ENCODE measurements at places on chromosomes 12 and 14.

- no peak for DNase-seq
Measured at GRCh38 chr14:102602421-102603292, 10.2 kb downstream of the RCOR1 start.

DNA sequence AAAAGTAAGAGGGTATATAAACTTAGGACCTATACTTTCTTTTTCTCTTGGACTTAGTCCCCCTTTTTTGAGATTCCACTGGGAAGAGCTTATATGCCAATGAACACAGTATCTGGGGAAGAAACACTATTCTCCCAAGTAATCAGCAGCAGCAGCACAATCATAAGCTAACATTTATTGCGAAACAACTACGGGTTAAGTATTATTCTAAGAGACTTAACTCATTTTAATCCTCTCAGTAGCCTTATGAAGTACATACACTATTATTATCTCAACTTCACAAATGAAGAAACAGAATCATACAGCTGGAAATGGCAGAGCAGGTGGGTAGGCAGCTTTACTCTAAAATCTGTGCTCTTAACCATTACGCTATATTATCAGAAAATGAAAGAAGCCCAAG lies 27.9 kb downstream of the BAZ2A start:
- no peak for DNase-seq

- DNase-seq = no peak
Measured at GRCh38 chr12:24742378-24742777, 206.5 kb downstream of the BCAT1 start.

GRCh38 chr12:123150744-123151456 lies at the start of gene PITPNM2:
TSS of gene PITPNM2 (minus strand) at chr12:123151090. CDS start at chr12:123034590, 116,500 bp downstream.
- DNase-seq = peak; percentile 92

DNA sequence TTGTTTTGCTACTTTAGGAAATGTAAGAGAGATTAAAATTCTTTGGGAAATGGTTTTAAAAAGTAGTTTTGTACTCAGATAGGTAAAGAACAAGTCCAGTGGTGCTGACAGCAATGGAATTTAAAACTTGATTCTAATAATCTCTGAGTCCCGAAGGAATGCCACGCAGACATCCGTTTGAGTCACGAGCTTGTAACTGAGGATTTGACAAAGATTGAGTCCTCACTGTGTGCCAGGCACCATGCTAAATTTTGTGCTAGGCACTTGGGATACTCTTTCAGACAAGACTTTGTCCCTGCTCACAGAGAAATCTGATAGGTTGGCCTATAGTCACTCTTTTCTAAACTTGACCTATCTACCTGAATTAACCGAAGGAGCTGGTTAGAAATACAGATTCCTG lies 12.7 kb downstream of the FLRT2 start:
- no peak for DNase-seq

DNA sequence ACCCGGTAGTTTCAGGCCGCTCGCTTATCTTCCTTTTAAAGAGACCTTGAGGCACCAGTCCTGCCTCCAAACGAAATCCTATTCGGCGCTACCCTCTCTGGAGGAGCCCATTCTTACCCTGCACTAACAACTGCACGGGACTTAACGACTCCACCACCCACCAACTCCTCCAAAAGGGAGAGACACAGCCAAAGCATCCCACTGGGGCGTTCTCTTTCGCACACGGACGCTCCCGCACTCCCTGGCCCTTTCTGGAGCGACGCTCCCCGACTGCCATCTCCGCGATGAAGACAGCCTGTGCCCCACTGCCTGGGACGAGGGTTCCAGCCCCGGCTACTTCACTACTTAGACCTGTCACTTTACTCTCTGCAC lies 650 bp downstream of the GALC start:
- no peak for DNase-seq

GRCh38 chr14:23551266-23552028 lies at the start of gene ZFHX2:
TSS of gene ZFHX2 (minus strand) at chr14:23551765. CDS start at chr14:23535325, 16,440 bp downstream.
- peak; percentile 91 for DNase-seq

DNA sequence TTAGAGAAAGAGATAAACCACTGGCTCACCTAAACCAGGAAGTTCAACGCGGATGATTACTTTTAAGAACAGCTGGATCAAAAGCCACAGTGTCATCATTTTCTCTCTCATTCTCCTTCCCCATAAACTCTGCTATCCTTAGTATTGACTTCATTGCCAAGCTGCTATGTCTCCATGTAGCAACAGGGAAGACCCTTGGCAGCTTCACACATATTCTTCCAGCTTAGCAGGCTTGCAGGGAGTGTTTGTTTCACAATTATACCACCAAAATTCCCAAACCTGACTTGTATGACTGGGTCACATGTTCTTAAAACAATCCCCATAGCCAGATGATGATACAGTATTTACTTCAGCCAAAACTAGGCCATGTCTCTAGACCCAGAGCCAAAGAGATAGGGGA lies 235.5 kb downstream of the PAWR start:
- no peak for DNase-seq

DNA sequence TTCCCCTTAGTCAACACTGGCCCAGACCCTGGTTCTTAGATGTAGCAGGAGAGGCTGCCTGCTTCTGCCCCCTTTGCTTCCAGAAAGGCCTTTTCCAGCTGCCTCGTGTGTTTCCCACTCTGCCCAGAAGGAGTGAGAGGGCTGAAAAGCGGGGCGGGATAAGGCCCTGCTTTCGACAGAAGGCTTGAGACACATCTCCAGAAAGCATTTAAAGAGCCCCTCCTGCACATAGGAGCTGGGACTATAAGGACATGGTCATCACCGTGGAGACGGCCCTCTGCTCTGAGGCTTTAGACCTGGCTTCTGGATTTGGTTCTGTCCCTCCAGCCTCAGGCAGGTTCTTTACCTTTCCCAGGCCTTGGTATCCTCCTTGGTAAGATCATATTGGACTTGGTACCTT lies 11.9 kb downstream of the CALM1 start:
- no peak for DNase-seq

- DNase-seq = no peak
Measured at GRCh38 chr14:24784981-24785380, 151.0 kb upstream of the GZMB start.

DNA sequence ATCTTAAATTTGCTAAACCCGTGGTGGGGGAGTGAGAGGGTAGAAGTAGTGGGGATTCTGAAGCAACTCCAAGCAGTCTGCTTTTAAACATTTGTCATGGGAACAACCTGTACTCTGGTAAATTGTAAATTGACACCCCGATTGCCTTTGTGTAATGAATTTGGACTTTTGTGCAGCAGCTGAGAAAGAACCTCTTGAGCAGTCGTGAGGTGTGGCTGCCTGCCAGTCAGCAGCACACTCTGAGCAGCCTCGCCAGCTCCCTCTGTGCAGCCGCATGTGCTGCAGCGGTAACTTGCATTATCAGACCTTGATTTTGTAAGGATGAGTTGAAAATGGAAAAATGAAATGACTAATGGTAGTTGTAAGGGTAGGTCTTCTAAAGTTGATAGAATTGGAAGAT lies 74.3 kb downstream of the SUSD6 start:
- DNase-seq = peak; percentile 52

GRCh38 chr12:94372461-94372860 lies 87.2 kb downstream of the CEP83 start:
- no peak for DNase-seq

GRCh38 chr14:78666336-78667056 lies 496.3 kb downstream of the NRXN3 start:
- no peak for DNase-seq

- peak; percentile 60 for DNase-seq
Measured at GRCh38 chr12:88579601-88580050, 645 bp downstream of the KITLG start.

GRCh38 chr14:89435492-89435891 lies 18.5 kb upstream of the FOXN3 start:
- no peak for DNase-seq

- no peak for DNase-seq
Measured at GRCh38 chr14:42523666-42524065, 917.0 kb downstream of the LRFN5 start.

- no peak for DNase-seq
Measured at GRCh38 chr12:120798696-120799095, 73.1 kb downstream of the ACADS start.

DNA sequence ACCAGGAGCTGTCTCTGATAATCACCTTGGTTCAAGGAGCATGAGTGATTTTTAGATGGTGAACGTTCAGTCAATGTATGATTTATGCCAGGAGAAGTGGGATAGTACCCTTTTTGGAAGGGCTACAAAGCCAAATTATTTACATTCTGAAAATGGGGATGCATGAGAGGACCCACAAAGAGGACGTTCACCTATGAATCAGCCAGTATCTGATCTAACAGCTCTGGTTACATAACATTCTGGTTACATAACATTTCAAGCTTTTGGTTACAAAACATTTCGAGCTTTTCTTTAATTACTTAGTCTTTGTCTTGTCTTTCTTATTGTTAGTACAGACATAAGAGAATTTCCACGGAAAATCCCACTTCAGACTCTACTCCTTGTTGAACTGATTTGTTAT lies 68.8 kb downstream of the SLCO1A2 start:
- DNase-seq = no peak

DNA sequence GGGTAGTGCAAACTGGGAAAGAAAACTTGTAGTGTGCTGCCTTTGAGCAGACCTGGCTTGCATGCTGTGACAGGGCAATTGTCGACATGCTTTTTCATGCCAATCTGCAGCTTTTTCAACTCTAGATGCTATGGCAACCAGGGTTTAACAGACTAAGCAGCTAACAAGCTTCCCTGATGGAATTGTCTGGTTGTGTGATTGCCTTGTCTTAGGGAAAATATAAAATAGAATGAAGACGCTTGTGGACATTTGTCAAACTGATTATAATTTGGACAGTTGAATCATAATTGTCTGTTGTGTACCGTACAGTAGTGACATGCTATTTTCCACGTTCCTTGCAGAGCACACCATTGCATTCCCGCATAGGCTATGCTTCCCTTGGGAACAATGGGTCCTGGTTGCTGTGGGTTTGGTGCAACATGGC lies 113.0 kb downstream of the FOXG1 start:
- no peak for DNase-seq

GRCh38 chr12:49041881-49042484 lies 18.6 kb downstream of the KMT2D start:
- DNase-seq = no peak

GRCh38 chr14:55926007-55926406 lies 192.2 kb upstream of the PELI2 start:
- no peak for DNase-seq

GRCh38 chr14:55869397-55870049 lies 248.7 kb upstream of the PELI2 start:
- no peak for DNase-seq

- DNase-seq = peak; percentile 75
Measured at GRCh38 chr14:20836668-20837338, 34.2 kb upstream of the RNASE1 start.

DNA sequence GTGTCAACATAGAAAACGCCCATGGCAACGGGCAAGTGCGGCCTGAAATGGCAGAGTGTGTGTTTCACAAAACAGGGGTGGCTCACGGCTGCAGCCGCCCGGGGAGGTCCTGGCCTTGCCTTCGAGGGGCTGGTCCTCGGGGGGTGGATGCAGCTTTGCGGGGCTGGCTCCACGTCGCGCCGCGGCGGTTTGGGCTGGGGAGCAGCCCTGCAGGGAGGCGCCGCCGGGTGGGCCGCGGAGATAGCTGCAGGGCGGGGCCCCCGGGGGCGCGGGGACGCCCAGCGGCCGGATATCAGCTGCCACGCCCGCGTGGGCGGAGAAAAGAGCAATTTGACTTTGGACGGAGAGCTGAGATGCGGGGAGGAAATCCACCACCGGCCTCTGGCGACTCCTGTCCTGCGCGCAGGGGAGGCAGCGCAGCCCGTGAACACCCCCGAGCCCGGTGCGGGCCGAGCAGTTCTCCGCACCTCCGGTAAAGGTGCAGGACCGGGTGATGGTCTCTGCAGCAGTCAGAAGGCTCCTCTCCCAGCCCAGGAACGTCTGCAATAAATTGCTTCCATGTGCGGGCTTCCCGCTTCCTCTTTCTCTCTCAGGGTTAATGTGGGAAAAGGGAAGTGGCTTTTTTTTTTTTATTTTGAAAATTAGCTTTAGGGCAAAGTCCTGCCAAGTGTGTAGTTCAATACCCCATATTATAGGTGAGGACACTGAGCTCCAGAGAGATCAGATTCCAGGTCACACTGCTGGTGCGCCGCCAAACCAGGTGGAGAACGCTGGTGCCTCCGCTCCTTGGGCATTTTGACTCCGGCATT lies 110.5 kb downstream of the ARF6 start:
- peak; percentile 87 for DNase-seq

DNA sequence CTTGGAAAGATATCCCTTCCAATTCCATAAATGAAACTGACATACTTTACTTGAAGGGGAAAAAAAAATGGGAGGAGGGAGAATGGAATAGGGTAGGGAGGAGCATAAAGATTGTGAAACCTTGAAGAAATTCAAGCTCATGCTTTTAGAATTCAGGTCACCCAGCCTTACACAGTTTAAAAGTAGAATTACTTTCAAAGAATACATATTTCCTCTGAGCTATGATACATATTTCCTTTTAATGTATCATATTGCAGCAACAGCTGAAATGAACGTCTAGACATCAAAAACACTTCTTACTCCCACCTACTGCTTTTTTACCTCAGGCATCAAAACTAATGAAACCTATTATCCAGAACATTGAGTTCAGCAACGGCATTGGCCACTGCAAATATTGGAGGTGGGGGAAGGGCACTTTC lies 156.0 kb downstream of the MED13L start:
- DNase-seq = peak; percentile 50

DNA sequence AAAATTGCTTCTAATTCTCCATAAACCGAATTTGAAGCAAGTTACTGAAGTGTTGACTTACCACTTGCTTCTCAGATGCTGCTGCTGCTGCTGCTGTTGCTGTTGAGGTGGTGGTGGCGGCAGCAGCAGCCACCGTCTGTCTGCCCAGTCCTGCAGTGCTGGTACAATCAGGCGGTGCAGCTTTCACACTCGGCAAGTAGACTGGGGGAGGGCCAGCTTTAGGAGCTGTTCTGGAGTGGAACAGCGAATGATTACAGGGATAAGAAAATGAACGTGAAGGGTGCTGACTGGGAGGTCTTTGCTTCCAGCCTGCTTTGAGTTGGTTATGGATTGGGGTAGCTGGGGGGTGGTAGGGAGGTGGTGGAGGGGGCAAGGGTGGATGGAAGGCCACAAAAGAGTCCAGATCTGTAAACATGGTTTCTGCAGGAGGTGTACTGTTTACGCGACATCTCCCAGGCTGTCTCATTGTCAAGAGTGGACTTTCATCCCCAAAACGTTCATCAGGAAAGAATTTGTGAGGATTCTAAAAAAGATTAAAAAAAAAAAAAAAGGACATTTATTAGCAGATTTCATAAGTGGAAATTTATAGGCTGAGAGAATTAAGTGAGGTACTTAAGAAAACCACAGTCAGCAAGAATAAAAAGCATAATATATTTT lies 38.8 kb downstream of the UBR7 start:
- no peak for DNase-seq

GRCh38 chr14:79573486-79573885 lies 637.8 kb downstream of the DIO2 start:
- DNase-seq = no peak

DNA sequence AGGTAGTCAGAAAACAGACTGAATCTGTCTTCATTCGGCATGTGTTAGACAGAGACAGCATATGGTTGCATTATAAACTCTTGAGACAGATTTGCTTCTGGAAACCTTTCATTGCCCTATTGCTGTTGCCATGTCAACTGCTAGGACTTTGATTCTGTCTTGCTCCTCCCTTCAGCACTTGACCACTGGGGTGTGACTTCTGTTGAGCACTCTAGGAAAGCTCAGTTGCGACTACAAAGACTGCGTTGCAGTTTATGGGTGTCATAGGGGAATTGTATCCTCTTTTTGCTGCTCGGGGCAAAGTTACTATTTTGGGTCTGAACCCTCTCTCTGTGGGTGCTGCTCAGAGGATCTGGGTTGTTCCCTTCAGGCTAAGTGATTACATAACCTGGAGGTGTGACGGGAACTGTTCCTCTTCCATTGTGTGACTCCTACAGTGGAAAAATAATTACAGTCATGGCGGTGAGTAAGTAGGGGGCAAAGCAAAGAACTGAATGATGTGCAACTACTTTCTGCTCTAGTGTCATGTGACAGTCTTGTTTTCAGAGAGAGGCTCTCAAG lies 44.3 kb upstream of the TRIM9 start:
- DNase-seq = no peak

Measured in GM03348 (cell line).